Stimulated activated CD8-positive, alpha-beta memory T cell treated with anti-CD3 and anti-CD28 coated beads, Interleukin-2, amount 100 ng/mL, for 1 hour (primary cell): ENCODE measurements at places on chromosomes 7 and 10.

DNA sequence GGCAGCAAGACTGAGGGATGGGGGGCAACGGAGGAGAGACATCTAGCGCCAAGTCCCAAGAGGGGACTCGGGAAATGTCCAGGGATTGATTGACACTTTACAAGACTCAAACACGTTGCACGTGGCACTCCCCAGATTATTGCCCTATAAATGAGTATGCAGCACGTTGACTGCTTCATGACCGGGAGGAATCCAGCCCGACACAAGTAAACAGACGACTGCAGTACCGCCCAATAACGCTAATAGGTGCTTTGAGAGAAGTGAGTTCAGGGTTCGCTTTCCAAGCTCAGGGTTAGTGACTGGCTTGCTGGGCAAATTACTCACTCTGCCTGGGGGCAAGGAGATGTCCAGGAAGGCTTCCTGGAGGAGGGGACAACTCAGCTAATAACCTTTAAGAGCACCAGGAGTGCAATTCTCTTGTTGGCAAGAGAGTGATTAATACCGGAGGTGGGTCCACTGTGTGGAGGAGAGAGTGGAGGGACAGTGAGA, 73.3 kb upstream of the MYL10 start:
- DNase-seq: no peak

GRCh38 chr10:77455561-77455960, 182.0 kb downstream of the KCNMA1 start:
- DNase-seq: no peak

DNA sequence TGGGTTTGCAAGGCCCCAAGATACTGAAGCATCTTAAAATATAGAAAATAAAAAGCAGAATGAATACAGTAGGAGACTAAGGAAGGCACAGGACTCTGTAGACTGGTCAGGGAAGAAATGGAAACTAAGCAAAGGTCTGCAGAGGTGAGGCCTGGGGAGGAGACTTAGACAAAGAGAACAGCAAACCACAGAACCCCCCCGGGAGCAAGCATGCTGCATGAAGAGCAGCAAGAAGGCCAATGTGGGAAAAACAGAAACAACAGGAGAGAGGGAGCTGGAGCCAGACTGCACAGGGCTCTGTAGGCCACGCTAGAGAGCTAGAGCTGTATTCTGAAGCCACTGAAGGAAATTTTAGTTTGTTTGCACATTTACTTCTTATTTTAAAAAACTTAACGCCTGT, 45.7 kb upstream of the ARID5B start:
- no peak for DNase-seq

- DNase-seq: no peak
Measured at GRCh38 chr7:142862351-142862750, 7.5 kb downstream of the EPHB6 start.

DNA sequence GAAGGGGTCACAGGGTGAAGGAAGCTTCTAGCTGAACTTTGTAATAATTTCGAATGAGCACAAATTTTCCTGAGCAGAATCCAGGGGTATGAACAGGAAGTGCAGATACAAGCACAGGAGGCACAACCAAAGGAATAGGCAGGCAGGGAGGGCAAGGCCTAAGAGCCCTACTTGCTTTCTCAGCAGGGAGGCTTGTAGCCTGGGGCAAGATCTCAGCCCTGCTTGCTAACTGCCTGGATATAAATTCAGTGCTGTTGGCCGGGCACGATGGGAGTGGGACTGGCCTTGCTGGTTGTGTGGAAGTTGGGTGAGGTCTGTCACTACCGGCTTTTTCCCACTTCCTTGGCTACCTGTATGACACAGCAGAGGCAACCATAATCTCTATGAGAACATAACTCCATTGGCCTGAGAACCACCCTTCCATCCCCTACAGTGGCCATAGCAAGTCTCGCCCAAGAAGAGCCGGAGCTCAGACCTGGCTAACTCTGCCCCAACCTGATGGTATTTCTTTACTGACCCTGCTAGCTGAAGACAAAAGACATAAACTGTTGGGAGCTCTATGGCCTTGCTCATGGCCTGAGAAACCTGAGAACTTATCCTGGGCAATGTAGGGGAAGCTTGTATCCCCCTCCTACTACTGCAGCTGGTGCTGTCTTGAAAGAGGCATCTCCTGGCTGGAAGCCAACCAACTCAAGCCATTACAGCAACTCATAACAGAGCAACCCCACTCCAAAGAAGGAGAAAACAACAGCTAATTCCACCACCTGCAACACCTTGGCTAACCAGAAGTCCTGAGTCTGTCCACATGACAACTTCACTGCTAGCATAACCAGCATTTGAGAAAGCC, 27.6 kb downstream of the CLDN12 start:
- no peak for DNase-seq
